ENCODE measurements at places on chromosomes 16 and 17. TPM values are rescaled to one million over a fixed set of nuclear protein-coding genes. Genes with fewer than 3 reads are reported as not detected.

The COG8 gene
- 21.2 TPM for total RNA-seq

The KRT32 gene
- total RNA-seq: not detected

The GRIN2A gene
- under 0.01 TPM for total RNA-seq

The MMP25 gene
- total RNA-seq: 0.34 TPM

The B4GALNT2 gene
- total RNA-seq: 11.5 TPM
